ENCODE measurements at places on chromosomes 12 and 14.
A peak's percentile ranks its signal among the peaks of the same experiment; 100 is the strongest.

- ATAC-seq = no peak
Measured at GRCh38 chr14:51871846-51872245, 11.4 kb downstream of the GNG2 start.

GRCh38 chr14:69606258-69607184 is 4.9 kb upstream of the SUSD6 start:
- ATAC-seq = no peak

- ATAC-seq = peak; percentile 72
Measured at GRCh38 chr12:124764870-124765580, 98.6 kb downstream of the SCARB1 start.

GRCh38 chr12:92886131-92886530 is 43.0 kb downstream of the EEA1 start:
- ATAC-seq = no peak

GRCh38 chr12:45446013-45446412 is 230.1 kb downstream of the ANO6 start:
- no peak for ATAC-seq

DNA sequence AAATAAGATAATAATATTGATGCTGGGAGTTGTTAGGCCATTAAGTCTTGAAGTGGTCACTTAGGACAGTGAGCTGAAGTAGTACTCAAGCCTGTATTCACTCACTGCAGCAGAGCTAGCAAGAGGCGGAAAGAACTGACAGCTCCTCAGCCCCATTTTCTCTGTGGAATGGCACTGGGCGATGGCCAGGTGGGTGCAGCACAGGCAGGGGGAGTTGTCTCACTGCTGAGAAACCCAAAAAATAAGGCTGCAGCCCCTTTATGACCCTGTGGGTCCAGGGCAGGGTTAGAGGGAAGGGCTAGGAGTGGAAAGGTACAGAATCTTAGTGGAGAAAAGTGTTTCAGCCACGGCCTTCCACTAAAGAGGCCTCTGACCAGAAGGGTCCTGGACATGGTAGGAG is 35.5 kb downstream of the PDZRN4 start:
- ATAC-seq = no peak

GRCh38 chr12:65389436-65389835 is 111.0 kb downstream of the MSRB3 start:
- ATAC-seq = no peak

DNA sequence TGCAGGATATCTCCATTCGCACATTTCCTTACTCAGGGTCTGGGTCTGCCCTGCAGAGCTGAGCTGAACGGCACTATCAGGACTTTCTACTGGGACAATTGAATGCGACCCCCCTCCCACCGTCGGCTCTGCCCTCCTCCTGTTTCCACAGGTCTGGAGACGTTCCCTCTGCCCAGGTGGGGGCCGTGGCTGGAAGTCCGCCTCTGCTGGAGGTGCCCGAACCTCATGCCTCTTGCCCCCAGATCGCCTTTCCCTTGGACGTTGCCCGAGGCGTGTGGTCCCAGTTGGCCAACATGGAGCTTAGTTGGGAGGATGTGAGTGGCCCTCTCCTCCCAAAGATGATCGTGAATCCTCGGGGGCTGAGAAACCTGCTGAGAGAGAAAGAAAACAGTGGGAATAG is 21.2 kb upstream of the KLC1 start:
- no peak for ATAC-seq

DNA sequence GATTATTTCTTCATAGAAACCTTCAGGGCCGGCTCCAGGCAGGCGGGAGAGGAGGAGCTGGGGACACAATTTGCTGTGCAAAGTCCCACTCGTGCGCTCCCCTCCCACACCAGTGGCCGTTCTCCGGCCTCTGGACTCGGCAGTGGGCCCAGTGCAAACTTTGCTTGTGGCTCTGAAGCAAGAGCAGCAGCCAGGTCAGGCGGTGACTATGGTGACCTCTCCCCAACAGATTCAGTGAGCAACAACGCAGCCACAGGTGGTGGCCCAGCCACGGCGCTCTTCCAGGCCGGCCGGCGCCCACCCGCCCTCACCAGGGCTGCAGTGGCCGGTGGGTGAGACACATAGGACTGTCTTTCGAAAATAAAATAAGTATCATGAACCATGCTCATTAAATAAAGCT is 29.5 kb downstream of the VPS37B start:
- ATAC-seq = no peak

- ATAC-seq = no peak
Measured at GRCh38 chr12:56350662-56351061, 9.2 kb downstream of the STAT2 start.

DNA sequence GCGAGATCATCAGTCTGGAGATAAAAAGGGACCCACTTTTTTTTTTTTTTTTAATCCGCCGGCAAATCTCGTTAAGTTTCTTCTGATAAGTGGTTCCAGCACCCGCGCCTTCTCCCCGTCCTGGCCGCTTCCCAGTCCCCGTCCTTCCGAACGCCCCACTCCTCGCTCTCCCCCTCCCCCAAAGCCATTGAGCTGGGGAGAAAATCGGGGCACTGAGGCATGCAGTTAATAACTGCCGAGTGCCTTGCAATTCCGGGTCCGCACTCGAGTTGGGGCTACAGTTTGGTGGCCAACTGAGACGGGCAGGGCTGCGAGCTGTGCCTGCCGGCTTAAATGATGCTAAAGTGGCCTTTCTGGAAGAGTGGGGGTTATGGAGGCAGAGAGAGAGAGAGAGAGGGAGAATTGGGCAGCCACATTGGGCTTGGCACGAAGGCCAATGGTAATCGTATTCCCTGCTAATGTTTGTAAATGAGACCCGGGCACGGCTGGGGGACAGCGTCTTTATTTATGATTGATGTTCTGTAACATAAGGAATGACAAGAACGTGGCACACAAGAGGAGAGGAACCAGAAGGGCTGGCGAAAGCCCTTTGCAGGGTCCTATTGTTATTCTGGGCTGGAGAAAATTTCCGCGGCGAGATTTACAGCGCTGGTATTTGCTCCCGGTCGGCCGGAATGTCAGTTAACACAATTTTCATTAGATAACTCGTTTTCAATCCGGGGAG is 115.4 kb upstream of the MYL2 start:
- ATAC-seq = peak; percentile 20

GRCh38 chr14:94424371-94424770 is 28.2 kb downstream of the SERPINA11 start:
- ATAC-seq = no peak

- peak; percentile 0 for ATAC-seq
Measured at GRCh38 chr14:91509083-91509877, 830 bp downstream of the PPP4R3A start.

- ATAC-seq = no peak
Measured at GRCh38 chr12:129401572-129401971, 502.3 kb downstream of the TMEM132D start.

DNA sequence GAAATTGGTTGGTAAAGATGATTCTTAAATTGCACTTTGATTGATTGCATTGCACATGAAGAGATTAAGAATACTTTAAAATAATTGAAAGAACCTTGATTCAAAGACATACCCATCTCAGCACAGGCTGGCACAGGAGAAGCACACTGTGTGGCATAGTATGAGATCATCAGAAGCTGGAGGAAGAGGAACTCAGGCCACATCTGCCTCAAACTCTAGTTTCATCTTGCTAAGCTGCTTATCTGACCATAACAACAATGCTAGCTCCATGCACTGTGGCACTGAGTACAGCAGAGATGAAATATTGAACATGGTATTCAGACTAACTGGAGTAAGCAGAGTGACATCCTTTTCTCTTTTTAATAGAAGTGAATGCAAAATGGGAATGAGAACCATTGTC is 99.1 kb downstream of the TBC1D30 start:
- no peak for ATAC-seq

DNA sequence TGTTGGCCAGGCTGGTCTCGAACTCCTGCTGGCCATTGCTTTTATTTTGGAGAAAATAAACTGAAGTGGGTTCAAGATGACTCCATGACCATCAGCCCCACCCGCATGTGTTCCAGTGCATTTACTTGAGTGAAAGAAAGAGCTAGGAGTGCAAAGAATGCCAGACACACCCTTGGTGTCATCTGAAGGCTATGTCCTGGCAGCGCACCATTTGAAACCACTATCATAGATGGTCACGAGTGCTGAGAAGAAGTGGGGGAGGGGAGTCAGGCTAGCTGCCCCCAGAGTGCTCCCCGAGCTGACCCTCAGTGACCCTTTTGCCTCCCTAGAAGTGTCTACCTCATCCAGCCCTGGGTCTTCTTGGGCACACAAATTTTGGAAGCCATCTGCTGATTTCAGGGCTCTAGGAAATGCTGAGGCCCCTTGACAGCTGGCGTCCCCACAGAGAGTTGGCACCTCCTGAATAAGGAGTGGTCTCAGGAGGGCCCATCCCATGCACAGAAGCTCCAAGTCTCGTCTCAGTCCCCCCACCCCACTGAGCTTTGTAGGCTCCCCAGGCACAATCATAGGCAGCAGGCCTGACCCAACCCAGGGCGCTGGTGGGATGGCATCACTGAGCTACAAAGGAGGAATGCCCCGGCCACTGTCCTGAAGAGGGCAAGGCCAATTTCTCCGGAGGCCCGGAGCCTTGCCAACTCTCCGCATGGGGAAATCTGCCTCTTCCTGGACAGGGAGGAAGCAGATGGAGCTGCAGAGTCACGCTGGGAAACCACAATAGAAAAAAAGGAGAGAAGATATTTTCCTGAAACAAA is 28.0 kb downstream of the PXN start:
- no peak for ATAC-seq

DNA sequence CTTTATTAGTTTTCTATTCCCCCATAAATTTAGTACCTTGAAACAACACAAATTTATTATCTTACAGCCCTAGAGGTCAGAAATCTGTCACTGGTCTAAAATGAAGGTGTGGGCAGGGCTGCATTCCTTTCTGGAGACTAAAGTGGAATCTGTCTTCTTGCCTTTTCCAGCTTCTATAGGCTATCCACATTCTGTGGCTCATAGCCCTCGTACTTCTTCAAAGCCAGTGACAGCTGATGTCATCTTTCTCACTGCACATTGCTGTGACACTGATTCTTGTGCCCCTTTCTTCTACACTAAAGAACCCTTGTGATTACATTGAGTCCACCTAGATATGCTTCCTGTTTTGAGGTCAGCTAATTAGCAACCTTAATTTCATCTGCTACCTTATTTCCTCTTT is 23.2 kb upstream of the DCN start:
- no peak for ATAC-seq

DNA sequence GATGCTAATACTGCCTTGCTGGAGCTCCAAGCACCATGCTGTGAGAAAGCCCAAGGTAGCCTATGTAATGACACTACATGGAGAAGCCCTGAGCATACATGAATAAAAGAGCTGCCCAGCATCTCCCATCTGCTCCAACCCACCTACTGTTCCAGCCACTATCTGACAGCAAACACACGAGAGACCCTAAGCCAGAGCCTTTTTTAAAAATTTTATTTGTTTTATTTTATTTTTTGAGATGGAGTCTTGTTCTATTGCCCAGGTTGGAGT is 95.2 kb upstream of the PRICKLE1 start:
- ATAC-seq = no peak

DNA sequence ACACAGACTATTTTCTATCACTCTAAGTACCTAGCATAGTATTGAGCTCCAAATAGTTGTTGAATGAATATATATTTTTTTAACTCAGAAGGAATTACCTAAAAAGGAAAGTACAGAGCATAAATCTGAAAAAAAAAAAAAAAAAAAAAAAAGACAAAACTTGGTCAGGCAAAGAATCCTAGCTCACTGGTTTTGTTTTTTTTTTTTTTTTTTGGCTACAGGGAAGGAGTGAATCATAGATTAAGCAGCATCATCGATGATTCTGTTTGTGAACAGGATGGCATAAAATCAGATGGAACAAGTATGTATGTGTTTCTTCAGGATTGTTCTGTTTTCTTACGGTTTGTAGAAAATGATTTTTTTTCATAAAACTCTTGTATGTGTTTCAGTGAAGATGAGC is 66.1 kb upstream of the BCAT1 start:
- no peak for ATAC-seq

- ATAC-seq = no peak
Measured at GRCh38 chr12:92094751-92095161, 50.9 kb downstream of the BTG1 start.

- ATAC-seq = no peak
Measured at GRCh38 chr14:20787025-20787424, 6.0 kb downstream of the RNASE6 start.

DNA sequence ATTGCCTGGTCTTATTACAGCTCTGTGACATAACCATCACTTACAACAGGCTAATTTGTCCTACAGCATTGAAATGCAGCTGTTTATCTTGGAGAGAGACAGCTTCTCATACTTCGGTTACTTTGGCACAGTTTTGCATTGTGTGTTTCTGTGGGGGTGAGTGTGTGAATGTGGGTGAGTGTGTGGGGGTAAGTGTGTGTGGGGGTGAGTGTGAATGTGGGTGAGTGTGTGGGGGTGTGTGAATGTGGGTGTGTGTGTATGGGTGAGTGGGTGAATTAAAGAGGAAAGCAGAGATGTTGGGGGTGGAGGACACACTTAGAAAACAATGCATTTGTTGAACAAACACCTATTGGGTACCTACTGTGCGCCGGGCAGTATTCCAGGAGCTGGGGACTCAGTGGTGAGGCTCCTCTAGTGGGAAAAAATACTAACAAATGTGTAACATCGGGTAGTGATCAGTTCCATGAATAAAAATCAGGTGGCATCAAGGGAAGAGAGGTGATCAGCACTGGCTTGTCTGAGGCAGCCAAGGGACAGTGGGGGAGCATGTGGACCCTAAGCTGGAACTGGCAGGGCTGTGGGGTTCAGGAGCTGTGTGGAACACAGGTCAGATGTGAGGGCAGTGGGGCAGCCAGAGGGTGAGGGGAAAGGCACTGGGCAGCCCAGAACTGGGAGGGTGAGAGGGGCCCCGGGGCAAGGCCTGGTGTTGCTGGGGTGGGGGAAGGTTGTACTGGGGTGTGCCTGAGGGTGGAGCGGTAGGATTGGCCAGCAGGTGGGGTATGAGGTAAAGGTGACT is 44.1 kb upstream of the AMN start:
- no peak for ATAC-seq

DNA sequence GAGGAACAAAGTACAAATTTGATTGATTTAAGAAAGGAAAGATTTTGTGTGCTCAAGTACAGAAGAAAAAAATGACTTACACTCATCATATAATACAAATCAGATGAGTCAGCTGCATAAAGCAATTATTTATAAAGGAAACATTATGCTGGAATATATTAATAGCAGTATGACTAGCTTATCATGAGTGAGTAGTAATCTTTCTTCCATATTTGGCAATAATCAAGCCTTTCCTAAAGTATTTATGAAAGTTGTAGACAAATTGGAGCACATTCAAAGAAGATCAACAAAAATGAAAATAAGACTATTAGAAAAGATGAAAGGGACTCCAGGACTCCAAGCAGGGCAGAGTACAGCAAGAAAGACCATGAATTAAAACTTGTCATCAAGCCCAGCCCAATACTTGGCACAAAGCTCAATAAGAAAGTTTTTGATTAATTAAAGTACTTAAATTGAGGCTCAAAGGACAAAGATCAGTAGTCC is 32.8 kb downstream of the CCER1 start:
- ATAC-seq = no peak

GRCh38 chr12:114904254-114905003 is 220.5 kb upstream of the TBX3 start:
- ATAC-seq = peak; percentile 25

Measured in motor neuron (in vitro differentiated cells).